ENCODE measurements at places on chromosomes 7 and 10.

- DNase-seq, result no peak
These were observed 1.7 kb downstream of the CACNA2D1 start for GRCh38 chr7:82441669-82442478.

GRCh38 chr10:63832686-63833085 is 311.5 kb downstream of the REEP3 start:
- DNase-seq, result no peak

DNA sequence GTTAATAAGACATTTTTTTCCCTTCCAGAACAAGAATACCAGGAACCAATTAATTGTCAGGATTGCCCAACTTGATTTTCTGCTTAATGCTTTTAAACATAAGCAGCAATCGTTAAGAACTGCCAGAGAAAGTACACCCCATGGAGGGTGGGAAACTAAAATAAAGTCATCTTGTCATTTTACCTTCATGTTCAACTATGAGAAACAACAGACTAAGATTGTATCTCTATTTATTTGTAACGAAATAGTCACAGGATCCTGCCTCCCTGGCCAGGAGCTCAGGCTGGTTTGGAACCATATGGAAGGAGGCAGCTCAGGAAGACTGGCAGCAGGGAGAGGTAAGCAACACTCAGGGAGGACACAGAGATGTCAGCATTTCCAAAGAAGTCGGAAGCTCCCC is 129.6 kb downstream of the TNS3 start:
- no peak for DNase-seq

DNA sequence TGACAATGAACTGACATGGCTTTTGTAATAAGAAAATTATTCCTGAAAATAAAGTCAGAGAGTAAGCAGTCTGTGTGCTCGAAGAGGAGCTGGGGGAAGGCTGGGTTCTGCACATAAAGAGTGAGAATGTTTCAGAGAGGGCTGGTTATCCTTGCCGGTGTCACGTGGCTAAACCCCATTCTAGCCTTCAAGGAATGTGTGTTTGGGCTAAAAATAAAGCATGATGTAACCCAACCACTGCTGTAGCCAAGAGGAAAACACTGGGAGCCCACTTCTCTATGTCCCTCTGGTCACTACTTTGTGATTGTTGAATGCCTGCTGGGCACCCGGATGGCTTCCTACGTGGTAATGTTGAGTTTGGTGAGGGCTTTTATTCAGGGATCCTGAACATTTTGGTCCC is 23.5 kb downstream of the WDFY4 start:
- no peak for DNase-seq

GRCh38 chr10:113524120-113524519 is 28.7 kb upstream of the HABP2 start:
- DNase-seq, result no peak

- DNase-seq, result no peak
These were observed 15.0 kb upstream of the COMMD3 start for GRCh38 chr10:22301193-22301592.

Measured in hypothalamus (tissue), 51 donors.